Activated naive CD4-positive, alpha-beta T cell treated with anti-CD3 and anti-CD28 coated beads for 36 hours (primary cell): ENCODE measurements at places on chromosomes 4 and X. TPM values are rescaled to one million over a fixed set of nuclear protein-coding genes. Genes with fewer than 3 reads are reported as not detected.

DNA sequence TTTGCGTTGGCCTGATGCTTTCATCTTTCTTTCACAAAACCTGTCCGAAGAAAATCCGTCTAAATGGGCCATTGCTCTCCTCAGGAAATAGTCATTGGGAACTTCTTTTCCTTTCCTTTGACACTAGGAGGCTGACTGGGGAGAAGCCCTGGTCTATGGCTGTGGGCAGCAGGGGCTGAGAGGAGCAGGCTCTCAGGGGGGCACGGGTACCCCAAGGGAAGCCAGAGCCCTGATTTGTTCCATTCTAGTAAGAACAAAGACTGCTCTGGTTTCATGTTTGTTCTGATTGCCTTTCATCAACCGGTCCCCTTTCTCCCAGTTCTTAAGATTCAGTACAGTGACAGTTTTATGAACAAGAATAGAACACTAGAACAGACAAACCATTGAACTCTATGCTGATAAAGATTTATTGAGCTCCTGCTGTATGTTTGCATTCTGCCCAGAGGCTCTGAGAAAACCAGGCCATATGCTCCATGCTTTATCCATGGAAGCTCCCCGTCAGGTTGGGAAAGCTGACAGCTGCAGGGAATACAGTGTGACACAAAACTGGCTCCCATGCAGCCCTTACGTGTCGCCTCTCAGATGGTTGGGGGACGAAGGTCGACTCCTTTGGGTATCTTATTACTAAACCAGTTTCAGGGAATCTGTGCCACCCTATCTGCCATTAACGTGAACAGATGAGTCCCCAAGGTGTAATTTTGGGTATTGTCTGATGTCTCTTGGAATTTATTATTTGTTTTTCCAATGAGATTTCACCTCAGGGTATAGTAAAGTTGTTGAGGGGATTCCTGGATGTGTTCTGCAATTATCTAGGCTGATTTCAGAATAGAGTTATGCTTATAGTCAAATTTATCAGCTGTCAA is 72.4 kb upstream of the MSANTD1 start:
- DNase-seq = no peak

DNA sequence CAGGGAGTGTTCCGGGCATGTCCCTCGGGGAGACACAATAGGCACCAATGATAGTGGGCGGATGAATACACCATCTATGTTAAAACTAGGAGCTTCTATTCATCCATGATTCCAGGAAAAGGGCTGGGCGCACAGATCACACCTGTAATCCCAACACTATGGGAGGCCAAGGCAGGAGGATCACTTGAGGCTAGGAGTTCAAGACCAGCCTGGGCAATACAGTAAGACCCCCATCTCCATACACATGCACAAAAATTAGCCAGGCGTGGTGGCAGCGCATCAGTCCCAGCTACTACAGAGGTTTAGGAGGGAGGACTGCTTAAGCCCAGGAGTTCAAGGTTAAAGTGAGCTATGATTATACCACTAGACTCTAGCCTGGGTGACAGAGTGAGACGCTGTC is 2.4 kb downstream of the NELFA start:
- no peak for DNase-seq

DNA sequence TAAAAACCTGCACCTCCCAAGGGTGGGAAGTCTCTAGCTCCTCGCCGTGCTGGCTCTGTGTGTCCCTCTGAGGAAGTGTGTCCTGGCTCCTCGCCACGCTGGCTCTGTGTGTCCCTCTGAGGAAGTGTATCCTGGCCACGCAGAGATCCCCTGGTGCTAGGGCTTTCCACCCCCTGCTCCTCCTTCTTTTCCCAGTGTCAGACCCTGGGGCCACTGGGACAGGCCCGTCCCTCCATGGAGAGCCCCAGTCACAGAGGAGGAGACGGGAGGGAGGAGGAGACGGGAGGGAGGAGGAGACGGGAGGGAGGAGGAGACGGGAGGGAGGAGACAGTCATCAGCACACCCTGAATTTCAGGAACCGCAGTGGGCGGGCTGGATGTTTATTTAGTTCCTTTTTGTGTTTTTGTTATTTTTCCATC is 53.8 kb upstream of the HGFAC start:
- no peak for DNase-seq

DNA sequence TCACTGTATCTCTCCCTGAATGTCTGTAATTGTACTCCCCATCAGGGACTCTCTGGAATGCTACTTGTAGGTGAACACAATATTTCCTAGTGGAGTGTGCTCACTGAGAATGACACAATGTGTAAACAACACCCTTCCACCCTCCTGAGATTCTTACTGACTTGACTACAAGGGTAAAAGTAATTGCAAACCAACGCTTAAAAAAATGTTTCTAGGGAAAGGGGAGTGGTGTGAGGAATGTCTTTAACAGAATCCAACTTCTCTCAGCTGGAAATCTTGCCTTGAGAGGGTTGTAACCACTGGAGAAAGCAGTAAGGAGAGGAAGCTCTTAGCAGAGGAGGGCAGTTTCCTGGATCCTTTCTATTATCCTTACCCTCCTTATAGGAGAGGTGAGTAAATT is 5.1 kb upstream of the RAPGEF2 start:
- no peak for DNase-seq

DNA sequence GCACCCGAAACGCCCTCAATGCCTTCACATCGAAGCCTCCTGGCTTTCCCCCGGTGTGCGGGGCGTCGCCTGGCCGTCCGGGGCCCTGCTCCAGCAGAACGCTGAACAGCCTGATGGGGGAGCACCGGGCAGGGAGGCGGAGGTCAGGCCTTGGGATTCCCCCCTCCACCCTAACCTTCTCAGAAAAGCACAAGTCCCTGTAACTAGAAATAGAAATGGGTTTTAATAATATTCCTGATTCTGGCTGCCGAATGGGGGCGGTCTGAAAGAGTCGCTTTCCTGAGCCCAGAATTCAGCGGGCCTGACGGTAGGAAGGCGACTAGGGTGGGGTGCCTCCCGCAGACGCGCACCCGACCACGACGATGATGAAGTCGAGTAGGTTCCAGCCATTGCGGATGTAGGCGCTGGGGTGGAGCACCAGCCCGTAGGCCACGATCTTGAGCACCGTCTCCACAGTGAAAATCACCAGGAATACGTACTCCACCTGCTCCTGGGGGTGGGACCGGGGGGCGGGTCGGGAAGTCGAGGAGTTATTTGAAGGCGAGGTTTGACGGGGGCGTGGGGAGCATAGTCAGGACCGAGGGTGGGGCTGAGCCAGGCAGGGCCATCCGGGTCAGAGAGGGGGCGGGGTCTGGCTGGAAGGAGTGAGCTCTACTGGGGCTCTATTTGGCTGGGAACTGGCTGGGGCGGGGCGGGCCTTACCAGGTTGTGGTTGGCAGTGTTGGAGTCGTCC is 2.5 kb downstream of the CACNA1F start:
- DNase-seq = peak; percentile 77

DNA sequence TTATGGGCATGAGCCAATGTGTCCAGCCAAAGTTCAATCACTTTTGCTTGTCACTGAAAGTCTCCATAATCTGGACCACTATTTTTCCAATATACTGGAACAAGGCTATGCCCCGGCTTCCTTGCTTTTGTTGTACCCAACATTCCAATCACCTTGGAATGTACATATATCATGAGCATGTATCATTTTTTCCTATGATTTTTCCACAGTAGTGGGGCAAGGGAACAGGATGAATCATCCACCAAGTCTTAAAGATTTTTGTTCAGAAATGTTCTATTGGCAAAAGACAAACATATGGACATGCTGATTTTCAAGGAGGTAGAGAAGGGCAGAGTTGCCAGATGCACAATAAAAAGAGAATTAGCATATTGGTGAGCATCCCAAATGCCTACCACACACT is 548.1 kb upstream of the INTU start:
- DNase-seq = no peak

GRCh38 chr4:42398871-42399331 is 1.6 kb downstream of the SHISA3 start:
- no peak for DNase-seq

DNA sequence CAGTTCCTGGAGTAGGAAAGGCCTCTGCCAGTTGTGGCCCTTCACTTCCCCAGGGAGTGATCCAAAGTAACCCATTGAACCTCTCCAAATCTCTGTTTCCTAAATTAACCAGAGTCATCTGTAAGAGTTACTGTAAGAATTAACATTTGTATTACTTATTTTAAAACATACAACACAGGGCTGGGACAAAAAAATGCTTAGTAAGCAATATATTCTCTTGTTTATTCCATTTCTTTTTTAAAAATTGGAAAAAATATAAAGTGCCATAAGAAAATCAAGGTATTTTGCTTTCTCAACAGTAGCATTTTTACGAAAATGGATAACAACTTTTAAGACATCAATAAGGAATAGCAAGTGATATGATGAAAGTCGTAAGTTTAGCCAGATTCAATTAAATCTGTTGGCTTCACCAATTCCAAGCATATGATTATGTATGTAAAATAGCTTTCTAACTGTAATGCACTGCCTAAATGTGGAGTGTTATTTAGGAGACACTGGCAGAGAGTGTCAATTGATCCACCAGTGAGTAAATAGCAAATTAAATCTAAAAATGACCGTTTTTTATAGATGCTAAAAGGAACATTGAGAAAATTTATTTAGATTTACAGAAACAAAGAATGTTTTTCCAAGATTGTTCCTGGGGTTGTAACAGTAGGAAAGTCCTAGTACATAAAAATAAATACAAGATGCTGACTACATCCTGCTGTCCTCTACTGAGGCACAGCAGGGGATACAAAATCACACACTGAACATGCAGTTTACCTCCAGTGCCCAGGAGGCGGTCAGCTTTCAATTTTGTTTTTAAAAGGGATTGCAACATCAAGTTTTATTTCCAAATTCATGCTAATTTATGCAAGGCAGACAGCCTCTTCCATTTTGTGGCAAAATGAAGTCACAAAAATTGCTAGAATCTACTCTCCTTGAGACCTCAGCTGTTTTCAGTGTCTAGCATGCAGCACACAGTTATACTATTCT is 53.7 kb downstream of the GPM6A start:
- no peak for DNase-seq

GRCh38 chr4:88725143-88725542 is 27.5 kb upstream of the NAP1L5 start:
- no peak for DNase-seq

DNA sequence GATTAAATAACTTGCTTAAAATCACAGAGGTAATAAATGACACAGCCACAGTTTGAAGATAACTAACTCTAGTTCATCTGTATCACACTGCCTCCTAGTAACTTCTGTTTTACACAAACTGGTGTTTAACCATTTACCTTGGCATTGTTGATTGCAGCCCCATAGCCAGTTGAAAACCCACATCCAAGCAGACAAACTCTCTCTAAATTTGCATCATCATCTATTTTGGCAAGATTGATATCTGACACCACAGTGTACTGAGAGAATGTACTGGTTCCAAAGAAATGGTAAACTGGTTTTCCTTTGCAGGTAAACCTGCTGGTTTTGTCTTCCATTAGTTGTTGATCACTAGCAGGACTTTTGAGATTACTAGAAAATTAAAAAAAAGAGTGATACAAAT is 7.8 kb downstream of the ADH4 start:
- no peak for DNase-seq

DNA sequence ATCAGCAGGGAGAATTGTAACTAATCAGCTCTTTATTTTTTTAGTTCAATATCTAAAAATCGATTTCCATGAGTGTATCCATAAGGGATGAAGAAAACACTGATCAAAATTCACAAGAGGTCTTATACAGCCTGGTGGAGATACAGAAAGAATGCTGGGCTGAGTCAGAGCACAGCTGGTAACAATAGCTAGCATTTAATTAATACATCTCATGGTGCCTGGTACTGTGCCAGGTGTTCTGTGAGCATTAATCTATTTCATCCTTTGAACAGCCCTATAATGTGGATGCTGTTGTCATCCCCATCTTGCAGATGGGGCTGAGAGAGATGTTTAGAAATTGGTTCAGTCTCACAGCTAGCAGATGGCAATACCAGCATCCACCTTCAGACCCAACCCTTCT is 250.9 kb upstream of the RPS6KA3 start:
- no peak for DNase-seq

GRCh38 chr4:1164040-1164439 is 8.3 kb downstream of the SPON2 start:
- DNase-seq = no peak

DNA sequence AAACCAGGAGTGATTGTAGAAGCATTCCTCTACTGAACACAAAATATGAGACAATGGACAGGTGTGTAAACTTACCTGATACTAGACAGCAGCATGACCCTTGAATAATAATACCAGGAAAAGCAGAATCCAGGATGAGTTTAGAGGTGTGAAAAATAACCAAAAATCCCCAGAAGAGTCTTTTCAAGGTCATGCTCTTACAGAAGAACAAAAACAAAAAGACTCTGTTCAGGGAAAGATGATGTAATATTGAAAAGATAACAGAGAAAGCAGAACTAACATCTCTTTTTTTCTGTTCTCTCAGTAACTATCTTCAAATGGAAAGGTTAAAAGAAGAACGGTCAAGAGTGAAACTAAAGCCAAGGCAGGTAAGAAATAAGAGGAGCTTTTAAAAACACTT is 14.0 kb upstream of the ARHGAP10 start:
- DNase-seq = no peak

DNA sequence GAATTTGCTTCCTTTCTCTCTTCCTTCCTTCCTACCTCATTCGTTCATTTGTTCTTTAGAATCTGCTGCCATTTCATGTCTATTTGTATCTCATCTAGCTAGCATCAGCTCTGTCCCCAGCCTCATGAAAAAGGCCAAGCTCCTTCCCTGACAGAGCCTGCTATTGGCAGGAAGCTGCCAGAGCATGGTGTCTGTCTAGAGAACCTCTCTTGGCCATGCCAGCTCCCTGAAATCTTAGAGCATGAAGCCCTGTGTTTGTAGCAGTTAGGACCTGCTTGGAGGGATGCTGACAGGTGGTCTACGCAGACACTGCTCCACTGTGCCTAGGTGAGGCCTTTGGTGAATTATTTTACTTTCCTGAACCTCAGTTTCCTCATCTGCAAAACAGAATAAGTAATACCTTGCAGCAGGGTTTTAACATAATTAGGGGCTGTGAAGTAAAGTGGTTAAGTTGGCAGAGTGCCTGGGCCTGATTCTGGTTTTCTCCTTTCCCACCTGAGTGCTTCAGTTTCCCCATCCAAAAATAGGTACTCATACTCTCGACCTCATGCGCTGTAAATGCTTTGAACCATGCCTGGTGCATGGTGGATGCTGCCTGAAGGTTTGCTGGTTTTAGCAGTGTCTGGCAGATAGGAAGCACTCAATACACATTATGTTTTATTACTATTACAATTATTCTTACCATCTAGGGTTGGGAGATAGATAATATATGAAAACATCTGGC is 4.7 kb downstream of the PTTG2 start:
- DNase-seq = no peak

DNA sequence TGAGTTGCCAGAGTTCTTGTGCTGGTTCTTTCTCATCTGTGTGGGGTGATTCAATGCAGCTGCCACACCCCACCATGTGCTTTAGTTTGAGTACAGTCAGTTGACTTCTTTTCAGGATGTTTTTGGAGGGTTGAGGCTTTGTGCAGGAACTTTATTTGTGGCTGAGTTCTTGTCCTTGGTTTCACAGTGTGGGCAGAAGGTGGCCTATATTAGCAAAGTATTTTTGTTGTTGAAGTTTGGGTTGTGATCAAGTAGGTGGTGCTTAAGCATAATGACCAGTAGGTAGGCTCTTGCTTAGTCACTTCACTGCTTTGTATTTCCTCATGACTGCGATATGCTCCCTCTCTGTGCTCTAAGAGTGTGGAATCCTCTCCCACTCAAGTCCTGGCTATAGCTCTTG is 80.3 kb downstream of the ARHGAP24 start:
- no peak for DNase-seq

The F11 gene
- not detected for total RNA-seq

The IGSF1 gene
- total RNA-seq = not detected

The TMEM255A gene
- not detected for total RNA-seq

The FRMD7 gene
- not detected for total RNA-seq

The FAM236D gene
- not detected for total RNA-seq

The FOXR2 gene
- total RNA-seq = not detected

The CFAP97 gene
- 43.6 TPM for total RNA-seq

The SSX3 gene
- not detected for total RNA-seq
